ENCODE measurements at places on chromosomes 1 and 21.

GRCh38 chr1:234437423-234438171 lies 41.4 kb downstream of the TARBP1 start:
- no peak for DNase-seq

GRCh38 chr1:983798-984475 lies 2.0 kb upstream of the PERM1 start:
- DNase-seq: no peak

DNA sequence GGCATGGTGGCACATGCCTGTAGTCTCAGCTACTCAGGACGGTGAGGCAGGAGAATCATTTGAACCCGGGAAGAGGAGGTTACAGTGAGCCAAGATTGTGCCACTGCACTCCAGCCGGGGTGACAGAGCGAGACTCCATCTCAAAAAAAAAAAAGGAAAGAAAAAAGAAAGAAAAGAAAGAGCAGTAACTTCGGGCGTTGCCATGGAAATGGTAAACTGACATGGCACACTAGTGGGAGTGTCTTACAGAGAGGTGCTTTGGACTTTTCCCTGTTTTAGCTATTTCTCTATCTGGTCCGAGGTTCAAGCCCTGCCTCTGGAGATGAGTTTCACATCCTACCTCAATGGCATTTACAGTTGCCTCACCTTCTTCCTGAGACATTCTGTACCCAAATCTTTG lies 23.1 kb upstream of the PPT1 start:
- no peak for DNase-seq

- no peak for DNase-seq
Measured at GRCh38 chr1:185402930-185403329, 85.9 kb upstream of the IVNS1ABP start.

- DNase-seq: no peak
Measured at GRCh38 chr1:194629011-194629410, 1442.6 kb upstream of the B3GALT2 start.

DNA sequence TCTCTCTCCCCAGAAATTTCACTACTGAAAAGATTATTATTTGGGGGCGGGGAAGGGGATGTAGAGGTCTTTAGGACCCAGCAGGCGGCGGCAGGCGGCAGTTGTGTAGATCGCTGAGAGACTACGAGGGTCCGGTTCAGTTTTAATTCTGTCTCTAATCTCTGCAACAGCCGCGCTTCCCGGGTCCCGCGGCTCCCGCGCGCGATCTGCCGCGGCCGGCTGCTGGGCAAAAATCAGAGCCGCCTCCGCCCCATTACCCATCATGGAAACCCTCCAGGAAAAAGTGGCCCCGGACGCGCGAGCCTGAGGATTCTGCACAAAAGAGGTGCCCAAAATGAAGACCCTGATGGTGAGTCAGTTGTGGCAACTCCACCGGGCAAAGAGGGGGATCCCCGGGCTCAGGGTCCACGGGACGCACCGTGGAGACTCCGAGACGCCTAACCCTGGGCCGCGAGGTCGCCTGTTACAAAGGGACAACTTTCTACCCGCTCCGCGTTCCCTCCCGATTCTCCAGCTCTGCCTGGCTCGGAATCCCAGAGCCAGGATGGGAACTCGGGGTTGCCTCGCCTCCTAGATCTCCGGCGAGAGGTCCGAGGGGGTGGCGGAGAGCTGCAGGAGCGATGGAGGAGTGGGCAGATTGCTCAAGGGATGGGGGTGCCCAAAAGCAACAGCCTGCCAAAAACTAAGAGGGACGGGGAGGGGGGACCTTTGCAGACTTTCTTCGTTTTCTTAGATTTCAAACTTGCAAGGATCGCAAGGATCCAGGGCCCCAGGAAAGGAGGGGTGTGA lies at the start of gene ST6GALNAC5:
Gene ST6GALNAC5, plus strand, starts transcription at position 139 of the 789 bp plus-strand sequence.
- DNase-seq: peak; percentile 55

- DNase-seq: no peak
Measured at GRCh38 chr1:204987689-204988088, 55.3 kb upstream of the CNTN2 start.

All from caudate nucleus (tissue), 63 donors.